ENCODE measurements at places on chromosomes 2 and 18.

- no peak for DNase-seq
Observed at GRCh38 chr2:29804671-29805070, 116.7 kb downstream of the ALK start.

DNA sequence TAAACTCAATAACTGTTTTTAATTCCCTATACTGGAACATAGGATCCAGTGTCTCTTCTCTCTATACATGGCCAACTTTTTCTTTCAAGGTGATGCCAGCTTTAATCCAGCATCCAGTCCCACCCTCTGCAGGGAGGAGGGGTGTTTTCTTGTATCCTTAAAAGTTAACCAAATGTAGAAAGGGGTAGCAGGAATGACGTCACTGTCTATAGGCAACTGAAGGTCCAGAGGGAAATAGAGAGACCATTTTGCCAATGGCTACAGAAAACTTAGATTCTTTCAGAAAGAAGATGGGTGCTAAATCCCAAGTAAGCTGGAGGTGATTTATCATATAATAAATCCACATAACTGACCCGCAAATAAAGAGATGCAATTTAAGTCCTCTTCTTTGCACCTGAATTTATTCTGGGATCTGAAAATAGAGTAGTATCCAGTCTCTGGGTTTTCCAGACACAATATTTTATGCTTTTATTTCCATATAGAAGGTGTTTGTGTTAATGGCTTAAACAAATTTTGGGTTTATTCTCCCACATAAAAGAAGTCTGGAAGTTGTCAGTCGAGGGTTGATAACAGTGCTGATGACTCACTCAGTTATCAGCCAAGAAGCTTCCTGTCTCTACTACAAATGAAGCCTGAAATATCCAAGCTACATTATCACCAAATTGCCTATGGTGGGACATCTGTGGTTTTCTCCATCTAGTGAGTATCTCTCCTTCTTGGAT, 5.7 kb upstream of the DNER start:
- no peak for DNase-seq

DNA sequence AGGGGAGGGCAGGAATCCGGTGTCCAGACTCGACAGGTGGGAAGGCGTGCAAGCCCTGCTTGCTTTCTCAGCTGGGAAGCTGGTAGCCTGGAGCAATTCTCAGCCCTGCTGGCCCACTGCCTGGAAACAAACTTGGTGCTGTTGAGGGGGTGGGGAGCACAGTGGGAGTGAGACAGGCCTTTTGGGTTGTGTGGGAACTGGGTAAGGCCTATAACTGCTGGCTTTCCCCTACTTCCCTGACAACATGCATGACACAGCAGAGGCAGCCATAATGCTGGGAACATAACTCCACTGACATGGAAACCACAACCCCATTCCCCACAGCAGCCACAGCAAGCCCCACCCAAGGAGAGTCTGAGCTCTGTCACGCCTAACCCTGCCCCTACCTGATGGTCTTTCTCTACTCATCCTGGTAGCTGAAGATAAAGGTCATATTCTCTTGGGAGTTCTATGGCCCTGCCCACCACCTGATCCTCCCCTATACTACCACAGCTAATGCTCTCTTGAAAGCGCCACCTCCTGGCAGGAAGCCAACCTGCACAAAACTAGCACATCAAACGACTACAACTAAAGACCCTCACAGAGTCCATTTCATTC, 122.9 kb upstream of the ACVR1C start:
- no peak for DNase-seq

- DNase-seq = no peak
Observed at GRCh38 chr2:68088940-68089339, 26.1 kb upstream of the C1D start.

DNA sequence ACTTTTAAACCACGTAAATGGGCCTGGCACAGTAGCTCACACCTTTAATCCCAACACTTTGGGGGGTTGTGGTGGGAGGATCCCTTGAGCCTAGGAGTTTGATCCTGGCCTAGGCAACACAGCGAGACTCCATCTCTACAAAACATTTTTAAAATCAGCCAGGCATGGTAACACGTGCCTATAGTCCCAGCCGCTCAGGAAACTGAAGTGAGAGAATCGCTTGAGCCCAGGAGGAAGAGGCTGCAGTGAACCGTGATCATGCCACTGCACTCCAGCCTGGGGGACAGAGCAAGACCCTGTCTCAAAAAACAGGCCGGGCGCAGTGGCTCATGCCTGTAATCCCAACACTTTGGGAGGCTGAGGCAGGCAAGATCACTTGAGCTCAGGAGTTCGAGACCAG, 12.2 kb downstream of the ROCK1 start:
- no peak for DNase-seq

DNA sequence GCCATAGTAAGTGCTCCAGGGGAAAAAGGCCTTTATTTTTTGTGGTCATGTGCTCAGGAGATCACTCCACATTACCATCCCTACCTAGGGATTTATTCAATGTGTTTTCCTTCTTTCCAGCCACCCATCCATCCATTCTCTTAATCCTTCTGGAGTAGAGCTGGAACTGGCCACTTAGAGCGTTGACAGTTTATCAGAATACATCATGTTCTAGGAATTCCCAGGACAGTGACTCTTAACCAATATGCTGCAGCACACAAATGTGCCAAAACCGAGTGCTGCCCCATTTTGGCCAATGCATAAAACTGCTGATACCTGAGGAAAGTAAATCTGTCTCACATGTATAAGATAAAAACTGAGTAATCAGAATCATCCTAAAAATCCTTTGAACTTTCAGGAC, 63.7 kb downstream of the FARSB start:
- no peak for DNase-seq

DNA sequence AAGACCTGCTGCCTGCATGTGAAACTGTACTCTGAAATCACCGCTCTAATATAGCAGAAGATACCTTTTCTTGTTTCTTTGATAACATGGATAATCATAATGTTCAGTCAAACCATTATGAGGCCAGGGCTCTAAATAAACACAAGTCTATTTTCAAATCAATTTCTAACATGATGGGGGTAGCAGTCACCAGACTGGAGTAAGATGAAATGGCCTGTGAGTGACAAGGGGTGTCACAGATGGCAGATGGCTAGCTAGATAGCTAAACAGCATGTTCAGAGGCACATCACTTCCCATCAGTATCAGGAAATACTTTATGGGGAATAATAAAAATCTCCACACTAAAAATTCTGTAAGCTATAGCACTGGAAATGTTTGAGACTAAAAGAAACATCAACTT, 14.0 kb downstream of the MBD2 start:
- no peak for DNase-seq

- no peak for DNase-seq
Observed at GRCh38 chr2:166675553-166675952, 181.5 kb upstream of the SCN7A start.

GRCh38 chr2:200482194-200482593, 27.7 kb downstream of the KCTD18 start:
- no peak for DNase-seq

- DNase-seq = no peak
Observed at GRCh38 chr2:30772021-30772705, 35.1 kb downstream of the CAPN13 start.

DNA sequence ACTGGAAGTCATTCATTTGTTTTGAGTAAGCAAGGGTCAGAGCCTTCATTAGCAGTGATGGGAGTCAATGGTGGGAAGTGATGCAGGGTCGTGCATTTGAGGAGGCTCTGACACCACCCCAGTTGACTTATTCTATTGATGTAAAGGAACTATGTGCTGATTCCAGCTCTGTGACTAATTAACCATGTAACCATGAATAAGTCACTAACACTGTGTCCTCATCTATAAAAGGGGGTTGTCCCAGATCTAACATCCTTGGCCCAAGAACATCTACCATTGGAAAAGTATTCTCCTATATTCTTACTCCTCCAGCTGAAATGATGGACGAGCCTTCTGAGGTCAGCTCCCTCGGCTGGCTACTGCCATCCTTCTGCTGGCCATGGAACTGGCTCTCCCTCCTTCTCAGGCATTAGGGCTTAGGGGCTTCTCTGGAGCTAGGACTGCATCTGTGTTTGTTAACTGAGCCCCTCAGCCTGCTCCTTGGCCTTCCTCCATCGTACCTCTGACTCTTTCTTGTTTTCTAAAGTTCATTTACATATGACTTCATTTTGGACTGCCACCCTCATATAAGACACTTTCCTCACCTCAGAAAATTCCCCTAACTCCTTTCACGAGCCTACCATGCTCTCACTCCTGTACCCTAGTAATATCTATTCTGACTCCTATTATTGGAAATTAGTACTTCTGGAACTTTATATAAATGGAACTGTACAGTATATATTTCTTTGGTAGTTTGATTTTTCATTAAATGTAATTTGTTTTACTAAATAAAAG, 115.5 kb downstream of the KCTD1 start:
- DNase-seq = no peak

GRCh38 chr2:8461341-8461740, 220.5 kb upstream of the ID2 start:
- no peak for DNase-seq

- DNase-seq = no peak
Observed at GRCh38 chr2:229519655-229520430, 194.5 kb downstream of the DNER start.

DNA sequence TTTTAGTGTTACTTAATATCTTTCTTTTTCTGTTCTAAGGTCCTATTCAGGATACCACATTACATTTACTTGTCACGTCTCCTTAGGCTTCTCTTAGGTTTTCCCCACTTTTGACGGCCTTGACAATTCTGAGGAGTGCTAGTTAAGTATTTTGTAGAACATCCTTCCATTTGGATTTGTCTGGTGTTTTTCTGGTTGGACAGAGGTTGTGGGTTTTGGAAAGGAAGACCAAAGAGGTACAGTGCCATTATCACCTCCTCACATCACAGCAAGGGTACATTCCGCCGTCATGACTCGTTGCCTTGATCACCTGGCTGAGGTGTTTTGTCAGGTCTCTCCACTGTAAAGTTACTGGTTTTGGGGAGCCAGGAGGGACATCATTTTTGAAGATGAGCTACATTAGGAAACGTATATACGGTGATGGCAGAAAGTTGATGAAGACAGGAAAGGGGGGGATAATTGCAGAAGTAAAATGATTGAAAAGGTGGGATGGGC, 88.4 kb upstream of the TMEM247 start:
- no peak for DNase-seq

GRCh38 chr2:197706839-197707207, 1.7 kb downstream of the MARS2 start:
- DNase-seq = no peak

- DNase-seq = no peak
Observed at GRCh38 chr2:207926133-207926988, 99.0 kb downstream of the PLEKHM3 start.

- DNase-seq = no peak
Observed at GRCh38 chr2:240986787-240987411, 11.5 kb upstream of the SNED1 start.
